Fibroblast of skin of right biceps (primary cell): ENCODE measurements at places on chromosomes 11 and 22.

DNA sequence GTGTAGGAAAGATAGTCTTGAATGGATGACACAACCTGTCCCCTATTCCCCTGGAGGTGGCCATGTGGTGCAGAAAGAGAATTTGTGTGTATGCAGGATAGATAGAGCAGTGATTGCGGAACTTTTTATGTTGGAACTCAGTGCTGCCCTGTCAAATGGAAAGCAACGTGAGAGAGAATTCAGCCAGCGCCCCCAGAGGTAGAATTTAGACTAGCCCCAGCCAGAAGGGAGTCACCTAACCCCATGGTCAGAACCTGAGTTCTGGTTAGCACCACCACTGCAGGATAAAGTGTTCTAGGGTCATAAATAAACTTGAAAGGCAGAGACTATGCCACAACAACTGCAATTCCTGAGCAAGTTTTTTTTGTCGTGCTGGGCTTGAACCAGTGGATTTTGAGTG is 152.9 kb upstream of the GRIA4 start:
- no peak for DNase-seq

- peak; percentile 12 for DNase-seq
Observed at GRCh38 chr11:124075841-124076651, 34.9 kb upstream of the OR10G7 start.

- DNase-seq = no peak
Observed at GRCh38 chr22:32489377-32489776, 14.8 kb downstream of the FBXO7 start.

DNA sequence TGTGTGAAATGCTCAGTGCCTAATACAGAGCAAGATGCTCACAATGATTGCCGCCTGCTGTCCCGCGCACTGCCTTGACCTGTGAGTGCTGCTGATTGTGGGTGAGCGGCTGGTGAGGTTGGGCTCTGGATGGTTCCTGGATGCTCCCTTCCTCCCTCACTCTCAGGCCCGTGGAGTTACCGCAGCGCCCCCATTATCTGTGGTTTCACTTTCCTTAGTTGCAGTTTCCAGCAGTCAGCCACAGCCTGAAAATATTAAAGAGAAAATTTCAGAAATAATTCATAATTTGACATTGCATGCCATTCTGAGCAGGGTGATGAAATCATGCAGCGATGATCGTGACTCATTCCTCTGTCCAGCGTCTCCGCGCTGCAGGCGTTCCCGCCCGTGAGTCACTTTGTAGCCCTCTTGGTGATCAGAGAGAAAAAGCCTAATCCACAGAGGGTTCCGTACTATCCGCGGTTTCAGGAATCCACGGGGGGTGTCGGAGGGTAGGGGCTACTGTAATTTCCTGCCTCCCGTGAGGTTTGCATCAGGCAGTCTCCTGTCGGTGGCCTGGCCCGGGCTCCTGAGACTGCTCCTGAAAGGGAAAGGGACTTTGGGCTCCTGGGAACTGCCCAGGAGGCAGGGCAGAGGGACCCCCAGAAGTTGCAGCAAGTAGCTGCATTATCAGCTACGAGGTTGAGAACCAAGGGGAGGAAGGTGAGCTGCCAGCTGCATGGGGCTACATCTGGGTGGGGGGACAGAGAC is 10.6 kb downstream of the RPL3 start:
- peak; percentile 98 for DNase-seq

DNA sequence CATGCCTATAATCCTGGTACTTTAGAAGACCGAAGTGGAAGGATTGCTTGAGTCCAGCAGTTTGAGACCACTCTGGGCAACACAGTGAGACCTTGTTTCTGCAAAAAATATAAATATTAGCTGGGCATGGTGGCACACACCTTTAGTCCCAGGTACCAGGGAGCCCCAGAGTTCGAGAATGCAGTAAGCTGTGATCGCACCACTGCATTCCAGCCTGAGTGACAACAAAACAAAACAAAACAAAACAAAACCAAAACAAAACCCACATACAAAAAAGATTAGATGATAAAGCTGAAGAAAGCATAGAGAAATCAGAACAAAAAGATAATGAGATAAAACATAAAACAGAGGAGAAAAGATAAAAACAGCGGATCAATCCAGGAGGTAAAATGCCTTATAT is 62.1 kb downstream of the TCF20 start:
- DNase-seq = no peak

GRCh38 chr11:36499315-36499714 is 10.8 kb downstream of the TRAF6 start:
- no peak for DNase-seq

DNA sequence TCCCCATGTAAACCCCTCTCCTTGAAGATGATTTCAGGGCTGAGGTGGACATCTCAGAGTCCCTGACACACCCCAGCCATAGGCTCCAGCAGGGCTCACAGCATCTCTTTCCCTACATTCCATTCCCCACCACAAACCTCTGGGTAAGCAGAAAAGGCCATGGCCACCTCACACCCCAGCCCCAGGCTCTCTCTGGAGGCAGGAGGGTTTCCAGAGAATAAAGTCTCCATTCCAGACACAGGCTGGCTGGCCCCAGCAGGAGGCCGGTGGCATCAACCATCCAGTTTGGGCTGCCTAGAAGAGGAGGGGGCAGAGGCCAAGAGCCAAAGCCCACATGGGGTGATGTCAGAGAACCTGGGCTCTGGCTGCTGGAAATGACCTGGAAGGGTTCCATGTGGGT is 61.4 kb downstream of the TP53I11 start:
- DNase-seq = peak; percentile 66

- peak; percentile 61 for DNase-seq
Observed at GRCh38 chr11:111259896-111260295, 14.4 kb downstream of the POU2AF2 start.

DNA sequence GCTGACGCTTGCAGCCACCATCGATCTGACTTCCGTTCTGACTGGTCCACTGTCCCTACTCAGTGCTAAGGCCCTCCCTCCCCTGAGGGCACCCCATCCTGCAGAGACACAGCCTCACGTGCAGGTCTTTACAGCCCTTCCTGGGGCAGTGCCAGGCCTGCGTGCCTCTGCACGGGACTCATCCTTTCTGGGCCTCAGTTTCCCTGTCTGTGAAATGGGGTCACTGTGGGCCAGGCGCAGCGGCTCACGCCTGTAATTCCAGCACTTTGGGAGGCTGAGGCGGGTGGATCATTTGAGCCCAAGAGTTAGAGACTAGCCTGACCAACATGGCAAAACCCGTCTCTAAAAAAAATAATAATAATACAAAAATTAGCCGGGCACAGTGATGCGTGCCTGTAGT is 17.8 kb upstream of the PARVG start:
- DNase-seq = no peak

DNA sequence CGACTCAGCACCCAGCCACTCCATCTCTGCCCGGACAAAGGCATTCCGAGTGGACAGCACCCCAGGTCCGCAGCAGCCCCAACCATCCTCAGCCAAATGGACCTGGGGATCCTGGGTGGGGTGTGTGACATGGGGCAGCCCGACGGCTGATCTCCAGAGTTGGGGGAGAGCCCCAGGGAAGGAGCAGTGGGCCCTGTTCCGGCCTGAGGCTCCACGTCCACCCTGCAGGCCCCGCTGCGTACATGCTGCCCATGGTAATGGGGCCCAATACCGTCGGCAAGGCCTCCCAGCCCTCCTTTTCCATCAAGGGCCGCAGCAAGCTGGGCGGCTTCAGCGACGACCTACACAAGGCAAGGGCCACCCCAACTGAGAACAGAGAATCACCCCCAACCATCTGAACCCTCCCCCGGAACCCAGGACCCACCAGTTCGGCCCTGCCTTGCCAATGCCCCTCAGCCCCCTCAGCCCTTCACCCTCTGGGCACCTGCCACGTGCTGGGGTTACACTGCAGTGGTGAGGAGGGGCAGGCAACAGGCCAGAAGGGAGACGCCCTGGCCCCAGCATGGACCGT is 5.4 kb downstream of the SCGB1C1 start:
- no peak for DNase-seq
